ENCODE measurements at places on chromosomes 16 and 17.

DNA sequence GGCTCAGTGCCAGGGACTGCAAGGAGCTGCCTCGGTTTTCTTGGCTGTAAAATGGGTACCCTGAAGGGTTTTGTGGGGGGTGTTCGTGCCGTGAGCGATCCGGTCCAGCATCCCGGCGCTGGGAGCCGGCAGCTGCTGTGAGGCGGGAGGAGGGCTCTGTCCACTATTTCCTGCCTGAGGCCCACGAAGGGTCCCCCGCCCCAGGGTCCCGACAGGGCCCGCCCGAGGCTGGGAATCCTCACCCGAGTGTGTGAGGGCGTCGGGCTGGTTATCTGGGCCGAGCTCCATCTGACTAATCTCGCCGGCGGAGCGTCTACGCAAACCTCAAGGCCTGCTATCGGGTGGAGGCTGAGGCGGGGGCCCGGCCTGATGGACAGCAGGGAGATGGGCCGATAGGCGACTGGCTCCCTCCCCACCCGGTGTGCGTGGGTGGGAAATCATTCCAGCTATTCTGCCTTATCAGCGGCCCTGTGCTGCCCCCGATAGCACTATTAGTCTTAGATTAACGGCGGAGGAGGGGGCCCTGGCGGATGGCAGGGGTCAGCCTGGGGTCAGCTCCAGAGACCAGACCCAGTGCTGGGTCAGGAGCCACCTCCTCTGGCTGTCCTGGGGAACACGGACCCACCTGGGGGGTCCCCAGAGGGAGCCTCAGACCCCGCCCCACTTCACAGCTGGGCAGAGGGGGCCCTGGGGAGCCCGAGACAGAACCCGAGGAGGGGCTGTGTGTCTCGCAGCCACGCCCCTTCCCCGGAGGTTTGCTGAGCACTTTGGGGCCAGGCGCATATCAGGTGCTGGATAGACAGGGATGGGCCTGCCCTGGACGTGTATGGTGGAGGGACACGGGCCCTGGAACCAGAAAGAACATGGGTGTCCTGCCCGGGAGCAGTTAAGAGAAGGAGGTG lies 44.7 kb downstream of the ZFPM1 start:
- DNase-seq, result no peak

DNA sequence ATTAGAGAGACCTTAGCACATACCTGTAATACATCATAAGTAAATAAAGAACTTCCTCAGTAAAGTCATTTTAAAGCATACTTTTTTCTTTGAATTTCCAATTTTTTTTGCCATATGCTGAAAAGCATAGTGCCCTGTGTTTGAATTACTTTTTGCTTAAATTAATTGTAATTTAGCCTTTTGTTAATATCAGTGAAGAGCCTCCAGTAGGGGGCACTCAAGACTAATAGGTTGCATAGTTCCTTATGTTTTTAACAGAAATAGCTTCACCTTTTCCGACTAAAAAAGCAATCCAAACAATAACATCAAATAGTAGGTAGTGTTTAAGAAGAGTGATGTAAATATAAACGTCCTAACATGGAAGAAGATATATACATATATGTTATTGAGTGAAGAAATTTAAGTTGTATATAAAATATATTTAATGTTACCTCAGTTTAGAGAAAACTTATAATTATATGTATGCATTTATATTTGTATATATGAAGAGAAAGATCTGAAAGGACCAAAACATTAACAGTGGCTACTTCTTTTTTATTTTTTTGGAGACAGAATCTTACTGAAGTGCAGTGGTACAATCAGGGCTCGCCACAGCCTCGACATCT lies 18.6 kb downstream of the RAD51C start:
- DNase-seq, result peak; percentile 47

GRCh38 chr16:67644038-67644437 lies 906 bp upstream of the CARMIL2 start:
- no peak for DNase-seq

GRCh38 chr17:7704601-7705268 lies at the start of gene EFNB3:
Gene EFNB3 (plus strand): TSS chr17:7705202. CDS start chr17:7705599, 397 bp downstream.
- no peak for DNase-seq

- no peak for DNase-seq
Observed at GRCh38 chr16:50526796-50527195, 21.4 kb upstream of the NKD1 start.

DNA sequence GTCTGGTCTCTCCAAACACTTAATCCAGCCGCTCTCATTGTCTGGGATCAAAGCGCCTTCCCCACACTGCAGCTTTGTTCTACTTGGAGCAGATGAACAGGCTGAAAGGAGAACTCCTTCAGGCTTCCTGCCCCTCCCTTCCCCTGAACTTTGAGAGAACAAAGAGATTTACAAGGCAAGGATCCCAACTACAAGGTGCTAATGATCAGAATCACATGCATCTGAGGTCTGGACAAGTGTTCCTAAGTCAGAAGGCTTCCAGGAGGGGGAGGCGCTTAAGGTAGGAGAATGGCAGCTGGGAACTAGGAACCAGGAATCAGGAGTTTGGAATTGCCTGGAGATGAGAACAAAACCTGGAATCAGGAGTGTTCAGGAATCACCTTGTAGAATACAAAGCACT lies 606.3 kb upstream of the CDH11 start:
- DNase-seq, result no peak

DNA sequence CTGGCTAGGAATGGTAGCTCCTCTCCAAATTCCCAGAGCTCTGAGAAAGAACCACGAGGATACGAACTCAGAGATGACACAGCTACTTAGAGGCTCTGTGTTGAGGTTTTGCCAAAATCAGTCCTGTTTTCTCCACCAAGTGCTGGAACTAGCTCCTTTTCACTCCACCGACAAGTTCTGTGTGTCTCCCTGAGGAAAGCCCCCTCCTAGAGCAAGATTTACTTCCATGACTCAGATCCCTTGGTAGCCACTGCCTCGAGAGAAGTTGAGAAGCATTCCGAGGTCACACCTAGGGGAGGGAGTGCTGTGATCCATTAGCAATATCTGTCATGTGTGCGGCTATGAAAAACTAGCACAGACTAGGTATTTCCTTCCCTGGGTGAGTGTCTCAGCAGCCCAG lies 30.6 kb downstream of the IL21R start:
- no peak for DNase-seq

DNA sequence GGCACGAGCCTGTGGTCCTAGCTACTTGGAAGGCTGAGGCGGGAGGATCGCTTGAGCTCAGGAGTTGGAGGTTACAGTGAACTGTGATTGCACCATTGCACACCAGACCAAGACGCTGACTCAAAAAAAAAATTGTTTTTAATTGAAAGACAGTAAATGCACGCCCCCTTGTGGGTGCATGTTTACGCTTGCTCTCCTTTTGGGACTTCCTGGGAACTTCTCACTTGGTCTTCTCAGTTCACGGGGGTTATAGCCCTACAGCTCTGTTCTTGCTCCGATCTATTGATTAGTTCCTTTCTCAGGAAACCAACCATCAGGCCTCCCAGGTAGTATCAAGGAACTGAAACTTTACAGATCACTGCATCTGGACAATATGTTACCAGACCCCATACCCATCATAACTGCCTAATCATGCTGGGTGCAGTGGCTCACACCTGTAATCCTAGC lies 14.2 kb upstream of the RIPOR1 start:
- DNase-seq, result peak; percentile 75

DNA sequence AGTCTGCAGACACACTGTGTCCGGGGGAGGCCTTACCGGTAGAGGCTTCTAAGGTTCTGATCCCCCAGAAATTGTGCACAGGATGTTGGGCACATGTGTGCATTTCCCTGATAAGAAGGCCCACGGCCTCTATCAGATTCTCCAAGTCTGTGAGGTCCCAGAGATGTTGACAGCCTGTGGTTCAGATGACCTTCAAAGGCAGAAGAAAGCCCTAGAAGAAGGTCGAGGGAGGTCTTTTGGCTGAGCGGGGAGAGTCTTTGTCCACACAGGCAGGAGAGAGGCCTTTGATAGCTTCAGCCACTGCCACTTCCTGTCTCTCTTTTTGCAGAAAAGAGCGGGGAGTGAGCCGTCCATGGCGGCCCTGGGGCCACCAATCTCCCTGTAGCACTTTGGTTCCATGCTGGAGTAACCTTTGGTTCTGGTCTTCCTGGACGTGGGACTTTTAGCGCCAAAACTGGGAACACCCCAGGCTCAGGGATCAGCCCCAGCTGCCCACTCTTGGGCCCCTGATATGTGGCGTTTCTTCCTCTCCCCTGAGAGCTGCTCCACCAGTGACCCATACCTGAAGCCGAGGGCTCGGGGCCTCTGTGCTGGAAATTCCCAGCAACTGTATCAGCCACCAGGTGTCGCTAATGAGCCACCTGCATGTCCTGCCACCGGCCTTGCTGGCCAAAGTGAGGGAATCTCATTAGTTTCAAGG lies 28.1 kb upstream of the LGALS9 start:
- DNase-seq, result peak; percentile 75

GRCh38 chr16:89443727-89444084 lies 46.7 kb downstream of the ANKRD11 start:
- no peak for DNase-seq

- DNase-seq, result no peak
Observed at GRCh38 chr17:77280304-77281121, 139.7 kb downstream of the SEC14L1 start.

DNA sequence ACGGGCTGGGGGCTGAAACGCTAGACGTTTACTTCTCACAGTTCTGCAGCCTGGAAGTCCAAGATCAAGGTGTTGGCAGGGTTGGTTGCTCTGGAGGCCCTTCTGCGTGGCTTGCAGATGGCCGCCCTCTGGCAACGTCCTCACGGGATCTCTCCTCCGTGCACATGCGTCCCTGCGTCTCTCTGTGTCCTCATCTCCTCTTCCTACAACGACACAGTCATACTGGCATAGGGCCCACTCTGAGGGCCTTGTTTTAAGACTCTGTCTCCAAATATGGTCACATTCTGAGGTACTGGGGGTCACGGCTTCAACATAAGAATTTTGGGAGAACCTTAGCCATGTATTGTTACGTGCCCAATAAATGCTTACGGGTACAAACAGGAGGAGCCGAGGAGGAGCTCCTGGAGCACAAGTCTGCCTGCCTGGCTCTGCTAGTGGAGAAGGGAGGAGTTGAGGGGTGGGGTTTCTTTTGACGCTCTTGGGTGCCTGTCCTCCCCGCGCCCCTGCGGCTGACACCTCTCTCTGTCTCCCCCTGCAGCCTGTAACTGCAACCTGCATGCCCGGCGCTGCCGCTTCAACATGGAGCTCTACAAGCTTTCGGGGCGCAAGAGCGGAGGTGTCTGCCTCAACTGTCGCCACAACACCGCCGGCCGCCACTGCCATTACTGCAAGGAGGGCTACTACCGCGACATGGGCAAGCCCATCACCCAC lies 141.1 kb downstream of the NTN1 start:
- DNase-seq, result no peak

GRCh38 chr16:85627526-85628264 lies 14.6 kb downstream of the GSE1 start:
- DNase-seq, result no peak

DNA sequence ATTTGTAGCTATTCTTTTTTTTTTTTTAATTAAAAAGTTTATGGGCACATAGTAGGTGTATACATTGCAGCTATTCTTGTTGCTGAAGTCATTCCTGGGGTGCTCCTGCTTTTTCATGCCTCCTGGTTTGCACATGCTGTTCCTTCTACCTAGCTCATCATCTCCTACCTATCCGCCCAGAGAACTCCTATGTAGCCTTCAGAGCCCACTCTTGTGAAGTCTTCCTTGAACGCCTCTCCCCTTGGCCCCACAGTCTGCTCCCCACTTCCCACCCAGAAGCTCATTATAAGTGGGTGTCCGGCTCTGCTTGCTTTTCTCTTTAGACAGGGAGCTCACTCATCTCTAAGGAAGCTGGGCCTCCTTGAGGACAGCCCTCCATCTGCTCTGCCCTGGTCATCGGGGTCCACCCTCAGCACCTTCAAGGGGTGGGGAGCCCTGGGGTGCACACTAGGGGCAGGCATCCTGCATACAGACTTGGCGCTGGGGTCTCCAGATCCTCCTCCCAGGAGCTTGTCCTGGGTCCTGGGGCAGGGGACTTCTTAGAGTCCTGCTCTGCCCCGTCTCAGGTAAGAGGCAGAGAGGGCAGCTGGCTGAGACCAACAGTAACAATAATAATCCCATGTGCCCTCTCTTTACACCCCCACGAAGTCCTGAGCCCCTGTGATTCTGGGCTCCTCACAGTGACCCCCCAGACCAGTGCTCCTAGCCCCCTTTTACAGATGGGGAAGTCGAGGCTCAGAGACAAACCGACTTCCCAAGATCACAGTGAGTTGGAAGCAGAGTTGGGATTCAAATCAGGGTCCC lies 3.5 kb upstream of the B9D1 start:
- no peak for DNase-seq

DNA sequence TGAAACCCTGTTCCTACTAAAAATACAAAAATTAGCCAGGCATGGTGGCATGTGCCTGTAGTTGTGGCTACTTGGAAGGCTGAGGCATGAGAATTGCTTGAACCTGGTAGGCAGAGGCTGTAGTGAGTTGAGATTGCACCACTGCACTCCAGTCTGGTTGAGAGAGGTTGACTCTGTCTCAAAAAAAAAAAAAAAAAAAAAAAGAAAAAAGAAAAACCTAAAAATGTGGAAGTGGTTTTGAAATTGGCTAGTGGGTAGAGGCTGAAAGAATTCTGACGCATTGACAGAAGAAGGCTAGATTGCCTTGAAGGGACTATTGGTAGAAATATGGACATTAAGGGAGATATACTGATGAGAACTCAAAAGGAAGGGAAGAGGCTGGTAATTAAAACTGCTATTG lies 33.6 kb upstream of the CPPED1 start:
- DNase-seq, result no peak

DNA sequence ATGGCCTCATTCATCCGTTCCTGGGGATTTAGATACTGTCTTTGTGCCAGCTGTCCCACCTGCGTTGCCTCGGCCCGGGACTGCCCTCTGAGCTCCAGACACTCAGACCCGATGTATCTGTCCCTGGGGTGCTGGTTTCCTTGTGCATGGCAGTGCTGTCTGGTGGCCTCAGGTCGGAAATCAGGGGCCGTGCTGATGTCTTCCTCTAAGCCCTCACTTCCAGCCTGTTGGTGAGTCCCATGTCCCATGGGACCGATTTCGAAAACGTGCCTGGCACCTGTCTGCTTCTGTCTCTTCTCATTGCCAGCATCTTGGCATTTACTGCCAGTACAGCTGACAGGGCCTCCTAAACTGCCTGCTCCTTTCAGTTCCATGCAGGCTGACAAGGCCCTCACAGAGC lies 22.1 kb downstream of the NT5M start:
- DNase-seq, result no peak

DNA sequence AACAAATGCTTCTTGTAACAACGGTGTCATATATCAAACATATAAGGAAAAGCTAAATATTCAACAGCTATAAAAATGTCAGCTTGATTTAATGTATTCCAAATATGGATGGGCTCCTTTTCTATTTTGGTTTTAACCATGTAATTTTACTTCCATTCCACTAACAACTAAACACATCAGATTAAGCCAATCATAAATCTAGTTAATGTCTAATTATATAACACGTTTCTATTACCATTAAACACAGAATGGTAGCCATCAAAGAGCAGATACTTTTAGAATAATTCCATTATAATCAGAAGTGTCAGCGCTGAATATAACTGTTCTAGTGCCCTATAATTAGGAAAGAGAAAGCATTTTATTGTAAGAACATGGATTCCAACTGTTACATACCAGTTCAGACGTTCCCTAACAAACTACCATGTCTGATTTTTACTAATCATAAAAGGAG lies 10.0 kb downstream of the CMC2 start:
- no peak for DNase-seq

- no peak for DNase-seq
Observed at GRCh38 chr17:79675413-79675725, 55.4 kb upstream of the ENPP7 start.

GRCh38 chr17:31148205-31148604 lies 53.4 kb downstream of the NF1 start:
- no peak for DNase-seq

Measured in stimulated activated CD4-positive, alpha-beta T cell treated with anti-CD3 and anti-CD28 coated beads, Interleukin-2, amount 100 ng/mL, for 48 hours (primary cell).